ENCODE measurements at places on chromosomes 7 and 10. TPM values are rescaled to one million over a fixed set of nuclear protein-coding genes. Genes with fewer than 3 reads are reported as not detected.

The TEX36 gene
- total RNA-seq: 0.77 TPM

- no peak for DNase-seq
Observed at GRCh38 chr7:76377186-76377918, 18.6 kb upstream of the YWHAG start.

DNA sequence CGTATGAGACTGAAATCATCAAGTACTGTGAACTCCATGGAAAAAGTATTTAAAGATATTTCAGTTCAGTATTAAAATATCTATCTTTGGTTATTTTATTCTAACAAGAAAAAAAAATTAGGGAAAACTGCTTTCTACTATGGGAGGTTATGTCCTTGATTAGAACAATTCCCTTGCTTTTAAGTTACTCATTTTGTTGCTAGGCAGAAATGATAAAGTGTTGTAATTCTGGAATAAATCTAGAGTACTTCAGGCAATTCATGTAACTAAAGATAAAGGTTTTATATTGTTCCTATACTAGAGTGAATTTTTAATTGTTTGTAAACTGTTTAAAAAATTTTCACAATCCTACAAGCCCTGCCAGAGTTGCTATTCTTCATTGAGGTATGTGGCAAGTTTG, 92.0 kb downstream of the BBS9 start:
- no peak for DNase-seq

DNA sequence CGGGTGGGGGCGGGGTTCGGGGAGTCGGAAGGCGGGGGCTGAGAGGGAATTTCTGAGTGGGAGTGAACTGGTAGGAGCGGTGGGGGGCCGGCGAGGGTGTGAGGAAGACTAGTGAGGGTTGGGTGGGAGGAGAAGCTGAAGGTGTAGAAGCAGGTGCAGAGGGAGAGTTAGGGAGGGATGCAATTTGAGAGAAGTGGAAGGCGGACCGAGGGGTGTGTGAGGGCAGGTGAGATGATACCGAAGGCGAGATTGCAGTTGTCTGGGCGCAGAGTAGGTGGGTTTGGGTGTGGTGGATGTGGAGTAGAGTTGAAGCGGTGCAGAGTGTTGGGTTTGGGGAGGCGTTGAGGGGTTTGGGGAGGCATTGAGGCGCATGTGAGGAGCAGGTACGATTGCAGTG, 643 bp downstream of the KAT6B start:
- DNase-seq: no peak

- peak; percentile 79 for DNase-seq
Observed at GRCh38 chr7:8217200-8218068, 44.5 kb downstream of the ICA1 start.

DNA sequence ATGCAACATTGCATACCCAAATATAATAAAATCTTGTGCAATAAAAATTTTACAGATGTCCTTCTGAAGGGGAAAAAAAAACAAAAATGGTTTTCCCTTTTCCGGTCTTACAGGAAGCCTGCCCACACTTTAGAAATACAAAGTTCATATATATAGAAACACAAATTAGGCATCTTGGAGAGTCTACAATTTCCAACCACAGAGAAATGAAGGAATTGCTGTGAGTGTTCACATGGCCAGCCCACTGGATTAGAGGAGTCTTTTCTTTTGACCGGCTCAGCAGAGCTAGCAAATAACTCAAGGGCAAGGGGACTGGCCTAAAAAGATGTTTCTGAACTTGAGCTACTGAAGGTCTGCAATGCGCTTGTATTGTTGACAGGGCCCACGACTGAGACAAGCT, 92.4 kb downstream of the GLI3 start:
- no peak for DNase-seq

DNA sequence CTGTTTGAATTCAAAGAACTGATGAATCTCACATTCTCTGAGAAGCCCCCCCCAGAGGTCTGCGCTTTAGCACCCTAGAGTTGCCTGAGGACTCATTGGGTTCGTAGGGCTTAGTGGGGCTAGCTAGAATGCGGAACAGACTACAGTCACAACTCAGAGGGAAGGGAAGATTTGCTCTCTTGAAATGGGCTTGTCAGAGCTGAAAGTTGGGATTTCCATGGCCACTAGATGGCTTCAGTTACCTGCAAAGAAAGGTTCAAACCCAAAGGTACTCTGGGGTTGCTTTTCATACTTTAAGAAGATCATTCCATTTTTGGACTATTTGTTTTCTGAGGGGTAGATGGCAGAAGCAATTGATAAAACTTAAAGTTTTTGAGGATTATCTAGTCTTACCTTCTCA, 205.0 kb downstream of the BBS9 start:
- peak; percentile 46 for DNase-seq

DNA sequence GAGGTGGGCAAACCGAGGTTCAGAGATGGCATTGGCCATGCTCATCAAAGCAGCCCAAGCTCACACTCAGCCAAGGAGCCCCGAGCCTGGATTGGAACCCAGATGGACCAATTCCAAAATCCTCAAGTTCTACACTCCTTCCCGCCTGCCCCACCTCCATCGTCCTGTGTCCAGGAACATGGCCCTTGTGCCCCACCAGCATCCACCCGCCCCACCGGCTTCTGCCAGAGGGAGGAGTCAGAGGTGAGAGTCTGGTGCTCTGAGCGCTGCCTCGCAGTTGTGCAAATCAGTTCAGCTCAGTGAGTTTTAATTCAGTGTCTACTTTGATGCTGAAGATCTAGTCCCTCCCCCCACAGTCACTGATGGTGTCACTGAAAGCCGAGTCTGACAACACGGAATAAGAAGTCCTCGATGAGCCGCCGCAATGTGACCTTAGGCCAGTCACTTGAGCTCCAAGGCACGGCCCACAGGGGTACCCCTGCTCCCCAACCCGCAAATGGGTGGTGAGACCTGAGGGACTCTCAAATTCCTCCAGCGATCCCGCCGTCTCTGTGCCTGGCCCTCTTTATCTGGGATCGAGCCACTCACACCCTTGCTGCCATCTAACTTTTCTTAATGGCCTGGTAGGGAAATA, 26.3 kb downstream of the PRKAG2 start:
- DNase-seq: no peak

- no peak for DNase-seq
Observed at GRCh38 chr7:146892151-146892550, 775.5 kb downstream of the CNTNAP2 start.

GRCh38 chr7:135856356-135857144, 107.9 kb upstream of the FAM180A start:
- DNase-seq: no peak

All from spinal cord (tissue), 10 donors.